Activated T-cell treated with anti-CD3 and anti-CD28 coated beads, Interleukin-2, amount 50 U/mL, for 1 hour (primary cell): ENCODE measurements at places on chromosomes 7 and 10.

- peak; percentile 78 for DNase-seq
Measured at GRCh38 chr10:110783509-110784107, 88.1 kb upstream of the PDCD4 start.

GRCh38 chr7:152661479-152661878 lies 14.5 kb downstream of the XRCC2 start:
- DNase-seq: no peak

- DNase-seq: no peak
Measured at GRCh38 chr7:104341546-104341945, 13.1 kb downstream of the LHFPL3 start.

DNA sequence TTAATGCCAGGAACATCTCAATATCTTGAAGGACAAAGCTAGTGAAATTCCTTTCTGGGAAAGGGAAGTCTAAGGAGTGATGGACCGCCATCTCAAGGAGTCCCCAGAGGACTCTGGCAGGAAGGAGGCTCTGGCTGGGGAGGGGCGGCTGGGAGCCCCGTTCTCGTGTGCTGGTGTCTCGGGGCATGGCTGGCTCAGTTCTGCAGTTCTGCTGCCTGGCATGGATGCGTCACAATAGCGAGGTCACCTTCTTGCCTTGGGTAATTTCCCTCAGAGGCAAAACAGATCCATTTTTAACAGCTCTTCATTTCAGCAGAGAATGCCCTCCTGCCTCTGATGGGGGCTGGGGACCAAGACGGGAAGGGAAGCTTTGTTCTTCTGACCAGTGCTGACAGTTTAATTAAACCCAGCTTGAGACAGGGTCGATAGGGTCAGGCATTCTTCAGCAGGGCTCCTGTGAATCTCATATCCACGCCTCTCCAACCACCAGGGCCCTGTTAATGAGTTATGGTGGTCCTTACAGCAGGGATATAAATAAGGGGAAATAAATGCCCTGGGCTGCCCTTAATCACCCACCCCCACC lies 35.7 kb downstream of the SLIT1 start:
- no peak for DNase-seq

DNA sequence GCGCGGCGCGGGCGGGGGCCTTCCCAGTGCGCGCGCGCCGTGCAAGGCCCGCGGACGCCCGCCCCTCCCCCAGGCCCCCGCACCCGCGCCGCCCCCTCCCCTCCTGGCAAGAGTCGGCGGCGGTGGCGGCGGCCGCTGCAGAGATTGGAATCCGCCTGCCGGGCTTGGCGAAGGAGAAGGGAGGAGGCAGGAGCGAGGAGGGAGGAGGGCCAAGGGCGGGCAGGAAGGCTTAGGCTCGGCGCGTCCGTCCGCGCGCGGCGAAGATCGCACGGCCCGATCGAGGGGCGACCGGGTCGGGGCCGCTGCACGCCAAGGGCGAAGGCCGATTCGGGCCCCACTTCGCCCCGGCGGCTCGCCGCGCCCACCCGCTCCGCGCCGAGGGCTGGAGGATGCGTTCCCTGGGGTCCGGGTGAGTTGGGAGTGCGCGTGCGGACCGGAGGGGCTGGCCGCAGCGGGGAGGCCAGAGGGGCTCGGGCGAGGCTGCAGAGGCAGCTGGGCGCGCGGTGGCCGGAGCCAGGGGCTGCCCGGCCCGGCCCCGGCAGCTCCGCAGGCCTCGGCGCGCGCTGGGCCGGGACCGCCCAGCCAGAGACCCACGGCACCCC lies at the start of gene BMPR1A:
TSS of gene BMPR1A (plus strand) at position 109 of the 602 bp plus-strand sequence. CDS start 119,400 bp downstream, outside the sequence.
- no peak for DNase-seq

DNA sequence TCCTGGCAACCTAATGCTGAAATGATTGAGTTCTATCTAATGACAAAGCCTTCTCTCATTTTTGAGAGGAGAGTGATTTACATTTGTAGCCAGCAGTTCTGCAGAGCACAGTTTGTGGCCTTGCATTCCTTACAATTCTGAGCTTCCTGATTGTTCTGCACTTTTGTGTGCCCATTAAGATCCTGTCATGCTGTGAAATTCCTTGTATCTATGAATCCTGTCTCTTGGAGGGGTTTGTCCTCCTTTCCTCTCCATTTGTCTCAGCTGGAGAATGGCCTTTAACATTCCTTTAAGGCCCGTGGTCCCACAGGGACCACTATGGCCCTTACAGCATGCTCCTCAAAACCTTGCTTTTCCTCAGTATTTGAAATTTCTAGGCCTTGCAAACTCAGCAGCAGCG lies 10.4 kb downstream of the KLHL7 start:
- DNase-seq: no peak

- no peak for DNase-seq
Measured at GRCh38 chr10:35425595-35425994, 89.3 kb downstream of the CCNY start.

DNA sequence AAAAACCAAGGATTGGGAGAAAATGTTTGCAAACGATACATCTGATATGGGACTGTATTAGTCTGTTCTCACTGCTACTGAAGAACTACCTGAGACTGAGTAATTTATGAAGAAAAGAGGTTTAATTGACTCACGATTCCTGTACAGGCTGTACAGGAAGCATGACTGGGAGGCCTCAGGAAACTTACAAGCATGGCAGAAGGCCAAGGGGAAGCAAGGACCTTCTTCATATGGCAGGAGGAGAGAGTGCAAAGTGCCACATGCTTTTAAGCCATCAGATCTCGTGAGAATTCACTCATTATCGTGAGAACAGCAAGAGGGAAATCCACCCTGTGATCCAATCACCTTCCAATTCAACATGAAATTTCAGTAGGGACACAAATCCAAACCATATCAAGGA lies 11.0 kb downstream of the ZNF713 start:
- DNase-seq: no peak

GRCh38 chr7:87702326-87702725 lies 74.1 kb downstream of the RUNDC3B start:
- DNase-seq: no peak

GRCh38 chr10:103193820-103194529 lies 903 bp upstream of the NT5C2 start:
- no peak for DNase-seq

- DNase-seq: no peak
Measured at GRCh38 chr7:40717242-40717641, 582.4 kb downstream of the SUGCT start.

GRCh38 chr10:100076750-100077149 lies 4.9 kb downstream of the CPN1 start:
- no peak for DNase-seq

GRCh38 chr7:150404805-150405583 lies 25.9 kb downstream of the ZNF775 start:
- peak; percentile 80 for DNase-seq

DNA sequence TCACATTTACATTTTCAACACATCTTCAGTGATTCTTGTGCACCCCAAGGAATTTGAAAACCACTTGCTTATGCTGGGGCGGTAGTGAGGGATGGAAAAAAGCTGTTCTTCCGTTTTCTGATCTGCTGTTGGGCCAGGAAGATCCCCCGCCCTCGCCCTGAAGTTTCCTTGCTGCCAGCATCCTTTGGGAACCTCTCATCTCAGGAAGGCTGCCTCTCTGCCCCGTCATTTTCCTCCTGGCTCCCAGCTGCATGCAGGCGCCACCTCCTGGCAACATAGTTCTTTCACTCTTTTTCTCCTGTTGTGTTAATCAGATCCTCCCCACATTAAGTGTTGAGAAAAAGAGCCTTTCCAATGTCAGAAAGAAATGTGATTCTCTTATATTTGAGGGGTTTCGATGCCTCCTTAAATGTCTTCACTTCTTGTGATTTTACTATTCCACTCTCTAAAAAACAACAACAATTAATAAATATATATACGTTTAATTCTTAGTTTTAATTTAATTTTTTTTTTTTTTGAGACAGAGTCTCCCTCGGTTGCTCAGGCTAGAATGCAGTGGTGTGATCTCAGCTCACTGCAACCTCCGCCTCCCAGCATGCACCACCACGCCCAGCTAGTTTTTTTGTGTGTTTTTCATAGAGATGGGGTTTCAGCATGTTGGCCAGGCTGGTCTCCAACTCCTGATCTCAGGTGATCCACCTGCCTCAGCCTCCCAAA lies 122.9 kb downstream of the RALA start:
- peak; percentile 59 for DNase-seq

GRCh38 chr7:480531-481218 lies 39.0 kb downstream of the PDGFA start:
- DNase-seq: no peak

GRCh38 chr10:34824870-34825269 lies 9.8 kb upstream of the PARD3 start:
- no peak for DNase-seq

DNA sequence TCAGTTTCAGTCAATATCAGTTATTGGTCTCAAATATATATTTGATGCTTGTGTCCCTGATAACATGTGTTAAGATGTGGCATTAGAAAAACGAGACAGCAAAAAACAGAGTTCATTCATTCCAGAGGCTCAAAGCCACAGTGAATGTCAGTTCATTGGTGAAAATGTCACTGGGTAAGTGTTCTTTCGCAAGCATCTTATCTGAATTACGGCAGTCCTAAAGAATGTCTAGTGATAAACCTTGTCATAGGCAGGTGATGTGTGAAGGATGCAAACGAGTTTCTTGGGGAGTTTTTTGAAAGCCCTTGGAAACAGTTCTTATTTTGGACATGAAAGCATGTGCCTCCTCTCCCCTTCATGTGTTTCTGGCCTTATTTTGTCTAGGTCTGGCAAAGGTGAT lies 45.9 kb upstream of the RELN start:
- no peak for DNase-seq

- no peak for DNase-seq
Measured at GRCh38 chr10:25226775-25227682, 52.2 kb downstream of the GPR158 start.

GRCh38 chr7:110929480-110930249 lies 161.3 kb upstream of the LRRN3 start:
- no peak for DNase-seq

DNA sequence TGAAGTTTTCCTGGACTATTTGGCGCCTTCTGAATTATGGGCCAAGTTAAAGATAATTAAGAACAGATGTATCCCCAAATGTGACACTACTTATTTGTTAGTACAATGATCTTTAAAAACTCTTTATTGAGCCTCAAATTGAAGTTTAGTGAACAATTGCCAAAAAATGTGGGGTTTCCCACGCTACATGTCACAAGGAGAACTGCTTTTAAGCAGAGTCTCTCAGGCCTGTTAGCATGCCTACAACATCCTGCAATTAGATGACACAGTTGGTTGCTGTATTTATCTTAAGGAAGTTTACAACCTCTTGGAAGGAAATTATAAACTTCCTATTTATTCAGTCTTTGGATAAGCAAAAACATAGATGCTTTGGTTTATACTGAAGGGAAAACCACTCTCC lies 733.0 kb downstream of the TNS3 start:
- DNase-seq: no peak

GRCh38 chr7:28984631-28985030 lies 26.5 kb upstream of the TRIL start:
- DNase-seq: no peak

GRCh38 chr10:86944471-86944870 lies 12.9 kb downstream of the MMRN2 start:
- DNase-seq: no peak

- no peak for DNase-seq
Measured at GRCh38 chr10:131175891-131176290, 135.6 kb downstream of the TCERG1L start.

DNA sequence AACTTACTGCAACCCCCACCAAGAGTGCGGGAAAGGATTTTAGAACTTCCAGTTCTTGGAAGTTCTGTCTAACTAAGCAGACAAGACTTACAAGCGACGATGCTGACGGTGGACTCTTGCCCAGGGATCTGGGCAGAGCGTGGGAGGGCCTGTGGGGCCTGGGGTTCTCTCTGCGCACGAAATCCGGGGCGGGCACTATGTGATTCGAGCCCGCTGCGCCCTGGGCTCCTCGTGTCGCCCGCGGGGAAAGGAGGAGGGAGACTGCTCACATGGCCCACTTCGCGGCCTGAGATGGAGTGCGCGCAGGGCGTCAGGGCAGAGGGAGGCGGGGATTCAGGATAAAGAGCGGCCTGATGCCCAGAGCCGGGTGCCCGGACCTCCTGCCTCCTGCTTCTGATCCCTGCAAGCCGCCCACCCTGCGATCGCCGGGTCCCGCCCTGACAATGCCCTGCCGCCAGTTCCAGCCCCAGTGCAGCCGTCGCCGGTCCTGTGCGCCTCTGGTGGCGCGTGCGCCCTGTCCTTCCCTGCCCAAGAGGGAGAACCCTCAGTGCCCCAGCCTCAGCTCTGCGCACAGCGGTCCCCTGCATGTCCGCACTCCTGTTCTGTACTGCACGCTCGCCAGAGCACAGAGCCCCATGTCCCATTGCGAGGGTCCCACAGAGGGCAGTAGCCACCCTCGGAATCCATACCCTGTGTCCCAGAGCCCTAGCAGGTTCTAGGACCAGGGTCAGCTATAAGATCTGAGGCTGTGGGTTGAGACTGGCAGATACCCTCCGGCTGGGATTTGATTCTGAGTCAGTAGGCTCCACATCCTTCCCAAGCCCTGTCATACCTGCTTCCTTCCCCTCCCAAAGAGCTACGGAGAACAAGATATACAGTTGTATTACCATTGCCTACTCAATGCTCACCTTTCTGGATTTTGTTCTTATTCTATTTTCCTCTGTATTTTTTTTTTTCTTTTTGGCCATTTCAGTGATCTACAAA lies 99.4 kb upstream of the TMEM106B start:
- peak; percentile 25 for DNase-seq

DNA sequence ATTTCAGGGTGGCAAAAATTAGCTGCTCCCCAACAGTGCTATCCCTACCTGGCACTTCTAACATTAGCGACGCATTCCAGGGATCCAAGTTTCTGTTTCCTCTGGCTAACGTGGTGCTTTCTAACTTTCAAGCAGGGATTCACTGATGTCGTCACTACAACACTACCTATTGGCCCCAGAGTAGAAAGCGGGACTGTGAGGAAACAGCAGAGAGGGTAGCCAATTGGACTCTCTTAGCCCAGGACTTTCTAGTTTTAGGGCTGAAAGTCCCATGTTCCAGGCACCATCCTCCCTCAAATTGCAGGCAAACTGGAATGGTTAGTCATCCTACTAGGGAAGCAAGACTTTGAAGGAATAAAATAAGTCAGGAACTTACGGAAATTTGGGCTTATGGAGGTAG lies 89.3 kb upstream of the AGK start:
- DNase-seq: no peak

GRCh38 chr7:47949703-47950102 lies 1.4 kb upstream of the PKD1L1 start:
- no peak for DNase-seq

- no peak for DNase-seq
Measured at GRCh38 chr10:118590334-118590733, 5.1 kb downstream of the PRLHR start.

DNA sequence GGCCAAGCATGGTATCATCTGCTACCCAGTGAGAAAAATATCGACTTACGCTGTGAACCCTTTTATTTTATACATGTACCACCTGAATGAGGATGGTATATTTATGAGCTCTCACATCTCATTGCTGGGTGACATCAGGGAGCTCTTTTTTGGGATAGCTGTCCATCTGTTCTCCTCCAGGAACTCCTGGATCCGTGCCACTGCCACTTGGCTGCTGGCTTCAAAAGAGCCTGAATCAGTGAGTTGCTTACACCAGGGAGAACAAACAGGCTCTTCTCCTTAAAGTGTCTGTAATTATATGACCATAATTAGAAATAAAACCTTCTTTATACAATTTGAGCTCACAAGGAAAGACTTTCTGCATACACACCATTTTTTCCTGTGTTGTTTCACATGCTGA lies 106.2 kb downstream of the KAT6B start:
- DNase-seq: no peak

- no peak for DNase-seq
Measured at GRCh38 chr7:6278749-6279310, 6.4 kb upstream of the CYTH3 start.
